IMR-90 (cell line): ENCODE measurements at places on chromosomes 13 and 19. TPM values are rescaled to one million over a fixed set of nuclear protein-coding genes. Genes with fewer than 3 reads are reported as not detected.

The SSC5D gene
- 1.4 and 1.7 TPM in 2 replicates for total RNA-seq

The DIAPH3 gene
- 9.3 and 16.1 TPM in 2 replicates for total RNA-seq

The ACP7 gene
- total RNA-seq, result not detected in 2 replicates

The SLC25A41 gene
- not detected in 2 replicates for total RNA-seq
